ENCODE measurements at places on chromosomes 11 and 22. TPM values are rescaled to one million over a fixed set of nuclear protein-coding genes. Genes with fewer than 3 reads are reported as not detected.

The PHOX2A gene
- polyA plus RNA-seq, result not detected

The OR51B2 gene
- not detected for polyA plus RNA-seq

The PKDREJ gene
- polyA plus RNA-seq, result 0.10 TPM

The PES1 gene
- 31.3 TPM for polyA plus RNA-seq

The PATE2 gene
- polyA plus RNA-seq, result not detected

The HBG2 gene
- polyA plus RNA-seq, result not detected

The SERHL2 gene
- polyA plus RNA-seq, result 1.5 TPM

The TMPRSS6 gene
- 0.05 TPM for polyA plus RNA-seq

The MMP3 gene
- 0.01 TPM for polyA plus RNA-seq

The NAALADL1 gene
- polyA plus RNA-seq, result 6.0 TPM

The C22orf15 gene
- polyA plus RNA-seq, result 0.14 TPM

The VPS37C gene
- polyA plus RNA-seq, result 14.7 TPM

The MYBPC3 gene
- 0.04 TPM for polyA plus RNA-seq

The SLC22A12 gene
- polyA plus RNA-seq, result not detected

The OR52I1 gene
- not detected for polyA plus RNA-seq

The OR2D3 gene
- polyA plus RNA-seq, result not detected

The DGAT2 gene
- polyA plus RNA-seq, result 13.4 TPM

The FAM180B gene
- 0.02 TPM for polyA plus RNA-seq

The EHF gene
- 121 TPM for polyA plus RNA-seq

The GPR83 gene
- 0.06 TPM for polyA plus RNA-seq

The MAPK8IP1 gene
- 1.3 TPM for polyA plus RNA-seq

The C11orf16 gene
- polyA plus RNA-seq, result not detected

The FAM181B gene
- polyA plus RNA-seq, result 0.51 TPM

The PRAME gene
- not detected for polyA plus RNA-seq
